ENCODE measurements at places on chromosomes 12 and 14.
A peak's percentile ranks its signal among the peaks of the same experiment; 100 is the strongest.

DNA sequence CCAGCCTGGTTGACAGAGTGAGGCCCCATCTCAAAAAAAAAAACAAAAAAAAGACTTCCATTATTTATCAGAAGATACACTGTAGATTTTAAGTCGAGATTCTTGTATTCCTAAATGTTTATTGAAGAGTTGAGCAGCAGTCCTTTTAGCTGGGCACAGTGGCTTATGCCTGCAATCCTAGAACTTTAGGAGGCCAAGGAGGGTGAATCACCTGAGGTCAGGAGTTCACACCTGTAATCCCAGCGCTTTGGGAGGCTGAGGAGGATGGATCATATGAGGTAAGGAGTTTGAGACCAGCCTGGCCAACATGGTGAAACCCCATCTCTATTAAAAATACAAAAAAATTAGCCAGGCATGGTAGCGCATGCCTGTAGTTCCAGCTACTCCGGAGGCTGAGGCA is 57.6 kb downstream of the HEATR5A start:
- DNase-seq = no peak

DNA sequence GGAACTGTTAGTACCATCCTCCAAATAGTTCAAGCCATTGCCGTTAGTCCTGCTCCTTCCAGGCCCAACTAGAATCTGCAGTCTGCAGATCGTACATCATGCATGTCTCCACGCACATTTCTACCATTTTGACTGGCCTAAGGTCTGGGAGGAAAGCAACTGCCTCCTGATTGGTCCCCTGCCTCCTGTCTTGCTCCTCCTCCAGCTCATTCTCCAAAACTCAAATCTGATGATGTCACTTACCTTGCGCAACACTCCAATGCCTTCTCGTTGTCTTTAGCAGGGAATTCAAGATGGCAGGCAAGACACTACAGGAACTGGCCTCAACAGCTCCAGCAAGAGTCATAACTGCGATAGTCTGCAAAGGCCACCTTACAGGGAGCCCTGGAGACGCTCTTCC is 9.7 kb upstream of the HCAR1 start:
- DNase-seq = no peak

GRCh38 chr12:90299666-90300065 is 591.0 kb upstream of the ATP2B1 start:
- DNase-seq = no peak

- no peak for DNase-seq
Measured at GRCh38 chr14:64915797-64916196, 1.5 kb downstream of the CHURC1 start.

DNA sequence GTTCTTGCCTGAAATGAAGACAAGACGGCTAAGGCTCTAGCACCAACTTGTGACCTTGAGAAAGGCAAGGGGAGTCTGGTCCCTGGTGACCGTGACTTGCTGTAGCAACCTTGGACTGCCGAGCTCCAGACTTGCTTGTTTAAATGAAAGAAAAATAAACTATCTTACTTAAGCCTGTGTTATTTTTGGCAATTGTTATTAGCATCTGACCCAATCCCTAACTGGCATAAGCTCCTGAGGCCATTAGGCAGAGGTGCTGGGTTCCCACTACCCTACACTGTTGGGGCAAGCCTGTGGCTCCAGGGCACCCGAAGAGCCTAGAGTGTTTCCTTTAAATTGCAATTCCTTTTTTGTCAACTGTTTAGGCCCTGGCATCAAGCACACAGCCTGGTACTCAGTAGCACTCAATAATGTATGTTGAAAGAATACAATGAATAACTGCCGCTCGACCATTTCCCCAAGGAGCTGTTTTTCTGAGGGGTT is 106.9 kb upstream of the HIF1A start:
- DNase-seq = no peak

- no peak for DNase-seq
Measured at GRCh38 chr14:105508069-105508468, 17.0 kb downstream of the TEDC1 start.

GRCh38 chr12:119695034-119695433 is 27.1 kb downstream of the PRKAB1 start:
- no peak for DNase-seq

GRCh38 chr14:76763096-76764041 is 2.1 kb downstream of the VASH1 start:
- peak; percentile 25 for DNase-seq

DNA sequence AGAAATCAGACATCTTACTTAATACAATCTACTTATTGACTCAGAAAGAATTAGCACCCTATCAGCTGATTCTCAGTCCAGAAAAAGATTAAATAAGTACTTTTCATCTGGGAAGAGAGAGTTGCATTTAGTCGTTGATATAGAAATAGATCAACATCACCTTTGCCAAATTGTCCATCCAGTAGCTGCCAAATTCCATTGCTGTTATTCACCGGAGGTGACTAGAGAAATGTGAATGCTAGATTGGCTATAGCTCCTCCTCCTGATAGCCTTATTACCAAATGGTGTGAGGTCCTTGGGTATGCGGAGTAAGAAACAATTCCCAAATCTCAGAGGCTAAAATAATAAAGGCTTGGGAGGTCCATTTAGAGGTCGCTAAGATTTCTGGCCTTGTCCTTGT is 723.3 kb upstream of the FLRT2 start:
- DNase-seq = no peak

DNA sequence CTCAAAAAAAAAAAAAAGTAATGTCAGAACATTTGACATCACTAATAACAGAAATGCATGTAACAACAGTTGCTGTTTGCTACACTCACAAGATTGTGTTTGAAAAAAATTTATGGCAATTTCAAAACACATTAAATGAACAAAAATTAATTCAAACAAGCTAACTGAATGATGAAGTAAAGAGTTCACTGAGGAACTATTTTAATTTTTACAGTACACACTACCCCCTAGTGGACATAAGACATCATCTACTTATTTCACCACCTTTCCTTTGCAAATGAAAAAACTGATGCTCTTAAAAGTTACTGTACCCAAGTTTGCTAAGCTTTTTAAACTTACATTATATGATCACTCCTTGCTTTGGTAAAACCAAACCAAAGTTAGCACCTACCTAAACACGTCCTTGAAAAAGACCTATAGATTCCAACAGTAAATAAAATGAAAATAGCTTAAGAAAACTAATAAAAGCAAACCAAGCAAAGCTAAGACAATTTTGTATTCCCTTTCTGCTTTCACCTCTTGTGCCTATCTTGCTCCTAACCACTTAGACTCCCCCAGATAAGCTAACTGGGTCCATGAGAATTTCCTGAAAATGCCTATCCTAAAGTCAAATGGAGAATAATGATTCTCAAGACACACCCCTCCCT is 22.2 kb downstream of the UBE2N start:
- DNase-seq = no peak

GRCh38 chr12:67710582-67710981 is 62.0 kb downstream of the DYRK2 start:
- peak; percentile 4 for DNase-seq

GRCh38 chr12:13278249-13278787 is 81.8 kb downstream of the EMP1 start:
- DNase-seq = no peak

- DNase-seq = no peak
Measured at GRCh38 chr12:85466890-85467289, 186.9 kb downstream of the ALX1 start.

DNA sequence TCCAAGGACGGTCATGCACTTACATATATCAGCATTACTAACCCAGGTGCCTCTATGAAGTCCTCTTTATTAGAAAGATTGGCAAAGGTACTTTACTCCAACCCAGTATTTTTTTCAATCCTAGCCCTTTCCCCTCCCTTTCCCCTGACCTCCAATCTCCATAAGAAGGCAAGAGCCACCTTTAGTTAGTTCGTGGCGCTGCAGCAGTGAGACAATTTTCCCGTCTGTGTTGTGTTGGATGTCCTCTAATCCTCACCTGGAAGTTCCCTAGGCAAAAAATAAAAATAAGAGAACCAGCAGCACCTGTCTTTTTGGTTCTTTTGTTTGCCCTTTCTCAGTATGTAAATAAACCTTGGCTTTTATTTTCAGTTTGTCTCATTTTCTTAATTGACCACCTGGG is 439.6 kb upstream of the LRFN5 start:
- DNase-seq = no peak

DNA sequence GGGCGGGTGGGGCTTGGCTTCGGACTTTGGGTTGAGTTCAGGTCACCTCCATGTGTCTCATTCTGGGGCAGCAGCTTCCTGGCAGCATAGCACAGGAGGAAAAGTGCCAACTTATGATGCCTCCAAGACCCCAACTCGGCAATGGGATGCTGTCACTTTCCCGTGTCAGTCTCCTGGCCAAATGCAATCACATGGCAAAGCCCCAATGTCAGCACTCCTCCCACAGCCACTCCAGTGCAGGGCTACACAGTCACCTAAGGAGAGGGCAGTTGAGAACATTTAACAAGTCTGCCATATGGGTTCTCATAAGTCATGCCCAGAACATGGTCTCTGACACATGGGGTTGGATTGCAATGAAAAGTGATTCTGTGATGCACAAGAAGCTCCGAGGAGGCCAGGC is 26.7 kb downstream of the ELK3 start:
- DNase-seq = no peak

GRCh38 chr14:32003585-32003984 is 73.5 kb upstream of the ARHGAP5 start:
- no peak for DNase-seq

DNA sequence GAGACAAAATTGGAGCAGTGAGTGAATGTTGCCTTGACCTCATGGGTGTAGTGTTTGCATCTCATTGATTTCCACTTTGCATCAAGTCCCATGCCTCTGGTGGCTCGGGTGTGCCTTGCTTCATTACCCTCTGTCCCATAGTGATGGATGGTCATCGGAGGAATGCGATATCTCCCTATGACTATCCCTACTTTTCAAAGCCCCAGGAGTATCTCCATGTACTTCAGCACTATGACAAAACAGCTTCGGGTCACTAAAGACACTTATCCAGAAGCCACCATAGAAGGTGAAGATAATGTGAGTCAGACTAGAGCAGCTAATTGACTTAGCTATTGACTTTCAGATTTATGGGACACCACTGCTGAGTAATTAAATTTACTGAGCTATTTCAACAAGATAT is 355.1 kb upstream of the CCDC196 start:
- DNase-seq = no peak

DNA sequence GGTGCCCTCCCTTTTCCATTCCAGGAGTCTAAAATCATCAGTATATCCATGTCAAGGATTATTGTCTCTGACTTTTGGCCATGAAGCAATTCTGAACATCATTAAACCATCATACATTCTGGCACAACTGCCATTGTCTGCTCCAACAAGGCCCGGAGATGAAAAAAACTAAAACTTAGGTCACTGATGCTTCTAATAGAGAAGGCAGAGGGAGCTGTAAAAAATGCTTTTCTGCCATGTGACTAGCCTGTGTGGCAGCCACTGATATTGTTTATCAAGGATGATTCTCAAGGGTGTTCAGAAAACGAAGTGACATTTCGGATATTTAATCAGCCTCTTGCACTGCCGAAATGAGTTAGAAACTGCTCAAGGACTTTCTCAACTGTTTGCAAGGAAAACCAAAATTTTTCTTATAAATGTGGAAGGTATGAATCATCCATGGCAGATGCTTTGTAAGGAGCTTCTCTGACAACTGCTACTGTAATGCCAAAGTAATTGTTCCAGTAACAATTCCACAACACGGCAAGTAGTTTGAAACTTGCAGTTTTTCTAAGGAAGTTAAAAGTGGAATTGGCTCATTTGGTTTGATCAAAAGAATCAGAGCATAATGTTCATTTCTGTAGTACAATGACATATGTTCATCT is 1076.5 kb upstream of the FLRT2 start:
- no peak for DNase-seq

- no peak for DNase-seq
Measured at GRCh38 chr12:56601503-56601902, 28.6 kb downstream of the BAZ2A start.

DNA sequence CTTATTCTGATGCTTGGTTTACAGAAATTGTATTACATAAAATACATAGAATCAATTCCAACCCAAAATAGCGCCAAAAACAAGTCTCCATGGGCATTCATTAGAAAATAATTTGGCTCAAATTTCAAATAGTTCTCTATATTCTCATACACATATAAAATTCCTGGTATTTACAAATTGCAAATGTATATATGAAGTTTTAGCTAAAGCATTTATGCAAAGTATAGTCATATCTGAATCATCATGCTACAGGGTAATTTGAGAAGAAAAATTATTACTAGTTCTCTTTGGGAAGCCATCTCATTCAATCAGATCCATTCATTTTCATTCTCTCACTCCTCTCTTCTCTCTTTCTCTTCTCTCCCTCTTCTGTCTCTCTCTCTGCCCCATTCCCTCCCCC is 257.8 kb downstream of the DPF3 start:
- no peak for DNase-seq

DNA sequence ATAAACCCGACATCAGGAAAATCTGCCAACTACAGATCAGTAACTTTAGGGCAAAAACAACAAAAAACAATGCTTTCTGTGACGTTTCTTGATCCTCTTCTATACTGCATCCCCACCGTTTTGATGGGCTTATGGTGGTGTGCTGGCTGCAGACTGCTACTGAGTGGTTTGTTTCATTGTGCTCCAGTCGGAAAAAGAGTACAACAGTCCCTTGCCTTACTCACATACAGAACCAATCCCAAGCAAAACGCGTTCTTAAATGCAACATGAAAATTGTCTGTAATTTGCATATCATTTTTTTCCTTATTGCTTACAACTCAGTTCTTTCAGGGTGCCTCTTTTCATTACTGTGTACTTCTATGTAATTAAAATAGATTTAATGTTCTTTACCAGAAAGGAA is 2.3 kb downstream of the ETV6 start:
- DNase-seq = no peak

DNA sequence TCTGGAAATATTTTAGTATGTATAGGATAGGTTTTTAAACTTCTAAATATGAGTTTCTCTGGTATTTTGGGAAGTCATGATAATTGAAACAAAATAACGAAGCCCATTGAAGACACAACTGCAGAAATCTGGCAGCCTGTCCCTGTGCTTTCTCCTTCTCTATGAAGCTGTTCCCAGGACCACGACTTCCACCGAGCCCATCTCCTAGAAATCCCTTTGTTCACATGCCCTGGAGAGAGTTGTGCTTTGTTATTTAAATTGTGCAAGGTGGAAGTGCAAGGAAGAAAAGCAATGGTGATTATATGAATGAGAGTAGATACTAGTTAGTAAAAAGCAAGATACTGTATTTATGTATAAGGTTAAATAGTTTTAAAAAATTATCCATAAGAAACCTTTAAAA is 32.2 kb downstream of the STK38L start:
- DNase-seq = no peak

DNA sequence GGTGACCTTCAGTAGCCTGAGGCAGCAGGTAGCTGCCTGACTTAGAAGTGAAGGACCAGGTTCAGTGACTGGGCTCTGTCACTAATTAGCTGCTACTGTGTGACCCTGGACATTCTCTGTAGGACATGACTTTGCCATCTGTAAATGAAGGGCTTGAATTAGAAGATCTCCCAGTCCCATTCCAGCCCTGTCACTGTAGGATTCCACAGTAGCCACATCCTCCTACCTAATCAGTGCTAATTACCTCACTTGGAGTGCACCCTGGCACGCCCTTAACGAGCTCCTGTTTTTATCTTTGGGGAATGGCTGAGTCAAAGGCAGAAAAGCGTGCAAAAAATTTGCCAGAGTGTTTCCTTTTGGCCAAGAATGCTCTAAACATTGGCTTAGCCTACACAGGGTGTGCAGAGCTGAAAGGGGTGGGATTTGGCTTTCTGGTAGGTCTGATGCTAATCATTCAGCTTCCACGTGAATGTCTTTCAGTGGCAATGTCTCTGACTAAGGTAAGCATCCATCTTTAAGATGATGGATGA is 6.8 kb downstream of the NTF3 start:
- no peak for DNase-seq

- no peak for DNase-seq
Measured at GRCh38 chr14:102275866-102276265, 29.1 kb downstream of the MOK start.

Data from hypothalamus (tissue), 51 donors.